ENCODE measurements at places on chromosomes 3 and 15. TPM values are rescaled to one million over a fixed set of nuclear protein-coding genes. Genes with fewer than 3 reads are reported as not detected.
A peak's percentile ranks its signal among the peaks of the same experiment; 100 is the strongest.

Gene GOLGA6D
- polyA plus RNA-seq, result not detected

Gene CPN2
- polyA plus RNA-seq, result not detected

DNA sequence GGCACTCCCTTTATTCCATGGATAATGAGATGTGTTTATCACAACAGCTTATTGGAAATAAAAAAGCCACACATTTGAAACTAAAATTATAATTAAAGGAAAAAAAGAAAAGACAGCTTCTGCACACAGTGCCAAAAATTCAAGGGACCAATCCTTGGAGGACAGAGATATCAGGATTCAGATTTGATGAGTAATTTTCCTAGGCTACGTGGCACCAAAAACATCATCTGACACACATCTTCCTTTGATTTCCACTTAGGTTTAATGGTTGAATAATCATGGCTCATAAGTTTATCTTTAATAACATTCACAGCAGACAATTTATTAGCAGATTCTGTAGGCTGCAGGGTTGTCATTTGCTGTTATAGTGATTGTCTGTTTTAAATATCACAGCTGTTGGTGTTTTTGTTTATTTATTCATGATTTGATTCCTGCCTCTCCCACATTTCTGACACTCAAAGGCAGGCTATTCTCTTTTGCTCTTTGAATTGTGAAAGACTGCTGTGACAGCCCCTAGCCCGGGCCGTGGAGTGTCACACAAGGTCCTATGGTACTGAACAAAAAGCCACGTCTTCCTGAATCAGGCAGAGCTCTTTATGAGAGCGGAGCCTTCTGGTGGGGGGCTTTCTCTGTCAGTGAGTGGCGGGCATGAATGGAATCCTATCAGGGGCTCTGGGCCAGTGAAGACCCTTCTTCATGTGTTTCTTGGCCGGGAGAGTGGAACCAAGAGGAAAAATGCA lies 708.5 kb downstream of the SQOR start:
- no peak for DNase-seq
- H3K4me3 ChIP-seq, result no peak overlapping the region
- no peaks in the 10 kb centered on the region for H3K4me1 ChIP-seq
- H3K27ac ChIP-seq, result no peak overlapping the region
- H3K27me3 ChIP-seq, result no peaks in the 10 kb centered on the region

DNA sequence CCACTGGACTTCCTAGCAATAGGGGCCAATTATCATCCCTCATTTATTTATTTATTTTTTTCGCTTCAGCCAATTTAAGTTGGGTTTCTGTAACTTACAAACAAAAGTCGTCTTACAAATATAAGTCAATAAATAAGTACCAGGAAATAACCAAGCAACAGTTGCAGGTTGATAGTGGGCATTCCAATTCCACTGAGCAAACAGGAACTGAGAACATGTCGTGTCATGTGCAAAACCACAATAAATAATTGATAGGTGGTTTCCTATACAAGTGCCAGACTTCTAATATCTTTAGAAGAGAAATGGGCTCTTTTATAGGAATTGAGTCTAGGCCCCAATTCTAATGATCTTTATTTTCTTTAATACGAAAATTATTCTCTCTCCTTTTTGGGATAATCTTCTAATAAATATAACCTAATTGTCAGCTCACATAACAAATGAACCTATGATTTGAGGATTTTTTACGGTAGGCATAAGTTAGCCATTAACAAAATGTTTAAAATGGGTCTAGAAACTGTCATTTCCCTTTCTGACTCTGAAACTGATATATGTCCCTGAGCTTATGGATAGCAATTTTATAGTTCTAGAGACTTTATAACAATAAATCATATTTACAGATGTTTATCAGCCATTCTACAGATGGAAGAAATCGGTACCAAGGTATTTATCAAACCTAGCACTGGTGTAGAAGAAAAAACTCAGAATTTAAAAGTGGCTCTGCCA lies 571.8 kb downstream of the FOXP1 start:
- H3K36me3 ChIP-seq, result peaks cover 8% of the 10 kb centered on the region
- no peak overlapping the region for H3K27ac ChIP-seq
- no peaks in the 10 kb centered on the region for H3K27me3 ChIP-seq
- H3K4me3 ChIP-seq, result no peak overlapping the region
- no peaks in the 10 kb centered on the region for H3K4me1 ChIP-seq

GRCh38 chr15:85897895-85898717 lies 103.4 kb upstream of the KLHL25 start:
- no peak for DNase-seq
- H3K4me1 ChIP-seq, result no peaks in the 10 kb centered on the region
- no peak overlapping the region for H3K27ac ChIP-seq
- H3K36me3 ChIP-seq, result no peaks in the 10 kb centered on the region
- H3K27me3 ChIP-seq, result no peaks in the 10 kb centered on the region

DNA sequence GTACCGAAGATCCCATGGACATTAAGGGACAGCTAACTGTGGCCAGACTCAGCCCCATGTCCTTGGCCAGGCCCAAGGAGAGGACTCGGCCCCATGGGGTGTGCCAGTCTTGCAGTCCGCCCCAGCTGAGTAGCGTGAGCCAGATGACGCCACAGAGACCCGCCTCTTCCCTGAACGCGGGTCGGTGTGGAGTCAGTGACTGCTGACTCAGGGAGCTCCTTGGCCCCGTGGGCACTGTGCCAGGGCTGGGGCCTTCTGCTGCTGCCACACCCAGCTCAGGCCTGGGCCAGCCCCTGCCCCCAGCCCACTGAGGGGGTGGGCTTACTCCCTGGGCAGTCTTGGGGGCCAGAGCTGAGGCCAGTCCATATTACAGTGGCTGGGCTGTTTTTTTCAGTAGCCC lies 52.8 kb downstream of the PLXNA1 start:
- H3K4me1 ChIP-seq, result no peaks in the 10 kb centered on the region
- no peak overlapping the region for H3K27ac ChIP-seq
- peak; percentile 60 for DNase-seq
